ENCODE measurements at places on chromosomes 4 and X.
A peak's percentile ranks its signal among the peaks of the same experiment; 100 is the strongest.

- DNase-seq, result no peak
- no peaks in the 10 kb centered on the region for H3K36me3 ChIP-seq
- no peak overlapping the region for H3K4me3 ChIP-seq
- H3K27ac ChIP-seq, result no peak overlapping the region
- no peaks in the 10 kb centered on the region for H3K27me3 ChIP-seq
- no peaks in the 10 kb centered on the region for H3K4me1 ChIP-seq
Observed at GRCh38 chr4:75385106-75385505, 129.1 kb downstream of the RCHY1 start.

GRCh38 chr4:83012200-83012686, 1.6 kb upstream of the LIN54 start:
- peak; percentile 52 for DNase-seq
- H3K27me3 ChIP-seq, result no peaks in the 10 kb centered on the region
- peak overlapping the region; percentile 99 for H3K4me3 ChIP-seq

DNA sequence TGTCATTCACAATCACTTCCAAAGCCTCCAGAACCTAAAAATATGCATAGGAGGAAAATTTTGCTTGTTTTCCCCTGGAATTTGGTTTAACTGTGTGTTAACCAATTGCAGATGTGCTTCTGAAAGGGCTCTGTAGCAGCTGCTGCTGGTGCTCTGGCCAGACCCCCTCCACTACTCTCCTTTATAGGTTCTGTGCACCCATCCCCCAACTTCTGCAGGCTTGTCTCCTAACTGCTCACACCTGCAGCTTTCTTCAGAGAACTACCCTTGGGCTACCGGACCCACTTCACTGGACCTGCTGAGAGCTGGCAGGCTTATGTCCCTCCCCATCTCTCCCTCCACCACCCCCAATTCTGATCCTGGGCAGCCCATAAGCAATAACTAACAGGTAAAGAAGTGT, 662.1 kb upstream of the DIPK2B start:
- H3K36me3 ChIP-seq, result no peaks in the 10 kb centered on the region
- H3K27ac ChIP-seq, result no peak overlapping the region
- DNase-seq, result no peak
- no peak overlapping the region for H3K4me3 ChIP-seq

DNA sequence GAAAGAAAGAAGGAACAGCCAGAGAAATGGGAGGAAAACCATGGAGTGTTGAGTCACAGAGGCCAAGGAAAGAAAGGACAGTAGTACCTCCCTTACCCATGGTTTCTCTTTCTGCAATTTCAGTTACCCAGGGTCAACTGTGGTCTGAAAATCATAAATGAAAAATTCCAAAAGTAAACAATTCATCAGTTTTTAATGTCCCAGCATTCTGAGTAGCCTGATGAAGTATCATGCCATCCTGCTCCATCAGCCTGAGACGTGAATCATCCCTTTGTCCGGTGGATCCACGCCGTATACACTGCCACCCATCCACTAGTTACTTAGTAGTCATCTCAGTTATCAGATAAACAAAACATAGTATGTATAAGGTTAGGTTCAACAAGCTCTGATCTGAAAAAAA, 114.2 kb downstream of the COMMD8 start:
- DNase-seq, result no peak
- no peak overlapping the region for H3K27ac ChIP-seq
- H3K36me3 ChIP-seq, result no peaks in the 10 kb centered on the region
- no peaks in the 10 kb centered on the region for H3K4me1 ChIP-seq

DNA sequence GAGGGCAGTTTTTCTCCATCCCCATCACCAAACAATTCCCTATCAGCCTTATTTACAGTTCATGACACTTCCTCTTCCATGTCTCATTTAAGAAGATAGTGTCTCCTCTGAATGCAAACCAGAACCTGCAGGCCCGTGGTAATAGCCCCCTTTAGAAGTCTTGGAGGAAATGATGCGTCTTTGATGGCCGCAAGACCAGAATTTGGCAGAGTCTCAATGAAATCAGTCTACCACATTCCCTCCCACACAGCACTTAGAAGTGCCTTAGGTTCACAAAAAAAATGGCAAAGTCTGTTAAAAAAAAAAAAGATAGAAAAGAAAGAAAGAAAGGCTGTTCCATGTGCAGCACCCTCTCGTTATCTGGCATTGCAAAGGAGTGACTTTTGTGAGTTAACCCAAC, 2.1 kb upstream of the KDR start:
- no peak overlapping the region for H3K4me3 ChIP-seq
- H3K36me3 ChIP-seq, result no peaks in the 10 kb centered on the region
- H3K27me3 ChIP-seq, result peaks cover 44% of the 10 kb centered on the region
- H3K4me1 ChIP-seq, result peaks cover 6% of the 10 kb centered on the region
- no peak overlapping the region for H3K27ac ChIP-seq

DNA sequence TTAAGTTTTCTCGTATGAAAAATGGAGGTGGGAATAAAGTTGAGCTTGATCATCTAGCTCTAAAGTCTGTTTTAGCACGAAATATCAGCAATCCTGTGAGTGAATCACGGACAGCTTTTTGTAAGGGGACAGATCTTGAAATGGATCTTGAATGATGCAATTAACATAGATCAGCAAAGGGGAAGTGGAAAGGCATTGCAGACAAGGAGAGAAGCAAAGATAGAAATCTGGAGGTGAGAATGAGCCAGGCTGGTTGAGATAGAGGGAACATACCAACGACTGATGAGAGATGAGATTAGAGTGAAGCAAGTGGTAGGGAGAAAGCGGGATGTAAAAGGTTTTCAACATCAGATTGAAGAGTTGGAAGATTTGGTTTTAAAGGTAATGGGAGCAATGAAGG, 4.6 kb upstream of the DGKK start:
- H3K4me1 ChIP-seq, result peaks cover 2% of the 10 kb centered on the region
- no peaks in the 10 kb centered on the region for H3K36me3 ChIP-seq
- H3K4me3 ChIP-seq, result no peak overlapping the region
- H3K27me3 ChIP-seq, result peaks cover 28% of the 10 kb centered on the region
- H3K27ac ChIP-seq, result no peak overlapping the region
- DNase-seq, result no peak

- H3K27ac ChIP-seq, result no peak overlapping the region
- no peaks in the 10 kb centered on the region for H3K4me1 ChIP-seq
- H3K4me3 ChIP-seq, result no peak overlapping the region
- DNase-seq, result peak; percentile 31
- H3K36me3 ChIP-seq, result no peaks in the 10 kb centered on the region
- peaks cover 2% of the 10 kb centered on the region for H3K27me3 ChIP-seq
Observed at GRCh38 chr4:72302981-72303704, 265.9 kb downstream of the ADAMTS3 start.

DNA sequence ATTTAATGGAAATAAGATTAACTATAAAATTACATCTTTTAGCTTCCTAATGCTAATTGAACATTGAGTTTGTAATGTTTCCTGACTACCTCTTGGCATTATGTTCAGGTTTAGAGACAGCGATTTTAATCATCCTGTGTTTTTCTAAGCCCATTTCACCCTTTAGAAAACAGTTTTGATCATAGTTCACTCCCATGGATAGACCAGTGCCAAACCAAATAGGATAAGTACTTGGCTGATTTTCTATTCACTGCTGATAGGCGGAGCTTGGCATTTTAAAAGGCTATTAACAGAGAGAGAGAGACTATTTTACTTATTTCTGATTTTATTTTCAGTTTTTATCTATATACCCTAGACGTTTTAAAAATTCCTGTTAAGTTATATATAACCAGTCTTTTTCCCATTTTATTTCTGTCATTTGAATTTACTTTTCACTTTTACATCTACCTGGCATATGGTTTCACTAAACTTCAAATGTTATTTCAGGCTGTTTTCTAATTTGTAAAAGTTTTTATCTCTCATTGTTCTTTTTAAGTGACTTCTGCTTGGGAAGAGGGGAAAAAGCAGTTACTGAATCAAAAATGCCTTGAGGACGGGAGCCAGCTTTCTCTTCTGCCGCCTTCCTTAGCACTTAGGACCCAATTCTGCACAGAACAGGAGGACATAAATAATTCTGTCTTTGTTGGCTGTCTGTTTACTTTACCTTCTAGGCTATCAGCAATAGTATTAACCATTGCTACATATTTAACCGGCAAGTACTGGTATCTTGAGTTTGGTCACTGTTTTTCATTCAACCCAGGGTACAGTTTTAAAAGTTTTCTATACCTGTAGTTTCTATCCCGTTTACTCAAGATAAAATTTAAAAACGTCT, 46.4 kb downstream of the SGMS2 start:
- DNase-seq, result no peak
- no peak overlapping the region for H3K4me3 ChIP-seq
- no peak overlapping the region for H3K27ac ChIP-seq
- no peaks in the 10 kb centered on the region for H3K4me1 ChIP-seq
- peaks cover 7% of the 10 kb centered on the region for H3K27me3 ChIP-seq
- no peaks in the 10 kb centered on the region for H3K36me3 ChIP-seq

GRCh38 chr4:141074098-141074878, 59.0 kb downstream of the RNF150 start:
- H3K27me3 ChIP-seq, result peaks cover 2% of the 10 kb centered on the region
- no peak overlapping the region for H3K27ac ChIP-seq
- no peaks in the 10 kb centered on the region for H3K36me3 ChIP-seq
- H3K4me3 ChIP-seq, result no peak overlapping the region
- DNase-seq, result no peak

DNA sequence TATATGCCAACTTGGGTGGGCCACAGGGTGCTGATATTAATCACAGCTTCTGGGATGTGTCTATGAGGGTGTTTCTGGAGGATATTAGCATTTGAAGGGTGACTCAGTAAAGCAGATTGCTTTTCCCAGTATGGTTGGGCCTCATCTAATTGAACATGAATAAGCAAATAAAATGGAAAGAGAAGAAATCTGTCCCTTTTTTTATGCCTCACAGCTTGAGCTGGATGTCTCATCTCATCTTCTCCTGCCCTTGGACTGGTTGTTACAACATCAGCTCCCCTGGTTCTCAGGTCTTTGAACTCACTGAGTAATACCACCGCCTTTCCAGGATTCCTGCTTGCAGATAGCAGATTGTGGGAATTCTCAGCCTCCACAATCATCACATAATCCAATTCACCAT, 1149.2 kb downstream of the PCDH18 start:
- H3K27me3 ChIP-seq, result no peaks in the 10 kb centered on the region
- H3K36me3 ChIP-seq, result no peaks in the 10 kb centered on the region
- H3K4me3 ChIP-seq, result no peak overlapping the region
- no peak overlapping the region for H3K27ac ChIP-seq

DNA sequence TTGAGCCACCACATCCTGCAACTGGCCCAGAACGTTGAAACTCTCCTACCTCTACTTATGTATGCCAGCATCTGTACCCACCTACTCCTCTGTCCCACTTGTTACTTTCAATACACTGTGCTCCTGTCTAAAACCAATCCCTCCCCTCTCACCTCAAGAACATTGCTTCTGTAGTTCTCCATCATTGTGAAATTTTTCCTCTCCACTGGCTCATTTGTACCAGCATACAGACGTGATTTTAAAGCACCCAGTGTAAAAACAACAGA, 25.5 kb upstream of the USO1 start:
- no peak for DNase-seq
- H3K27me3 ChIP-seq, result no peaks in the 10 kb centered on the region
- H3K4me3 ChIP-seq, result peak overlapping the region; percentile 56
- peak overlapping the region; percentile 92 for H3K27ac ChIP-seq
- peaks cover 6% of the 10 kb centered on the region for H3K36me3 ChIP-seq

DNA sequence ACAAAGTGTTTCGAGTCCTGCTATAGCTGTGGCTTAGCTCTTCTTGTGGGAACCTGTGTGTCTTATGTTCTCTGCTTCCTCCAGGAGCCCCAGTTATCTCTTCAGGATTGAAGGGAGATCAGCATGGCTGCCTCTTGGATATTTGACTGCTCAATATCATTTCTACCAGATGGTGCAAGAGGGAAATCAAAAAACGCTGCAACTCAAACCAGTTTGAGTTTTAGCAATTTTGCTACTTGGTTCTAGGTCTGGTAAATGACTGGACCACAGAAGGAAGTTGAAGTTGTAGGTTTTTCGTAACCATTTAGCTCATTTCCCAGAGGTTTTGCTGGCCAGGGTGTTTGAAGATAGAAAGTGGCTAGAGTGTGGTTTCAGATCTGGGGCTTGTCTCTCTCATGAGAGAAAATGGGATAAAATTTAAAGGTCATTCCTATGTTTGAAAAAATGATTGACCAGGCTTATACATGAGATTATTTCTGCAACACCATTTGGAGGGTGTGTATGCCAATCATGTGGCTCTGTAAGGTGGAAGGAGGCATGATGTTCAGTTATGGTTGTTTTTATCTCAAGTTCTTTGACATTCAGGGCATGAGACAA, 210.4 kb downstream of the SPRY1 start:
- H3K36me3 ChIP-seq, result no peaks in the 10 kb centered on the region
- no peaks in the 10 kb centered on the region for H3K27me3 ChIP-seq
- H3K4me1 ChIP-seq, result peaks cover 29% of the 10 kb centered on the region
- peak overlapping the region; percentile 57 for H3K27ac ChIP-seq
- no peak overlapping the region for H3K4me3 ChIP-seq
- DNase-seq, result no peak

DNA sequence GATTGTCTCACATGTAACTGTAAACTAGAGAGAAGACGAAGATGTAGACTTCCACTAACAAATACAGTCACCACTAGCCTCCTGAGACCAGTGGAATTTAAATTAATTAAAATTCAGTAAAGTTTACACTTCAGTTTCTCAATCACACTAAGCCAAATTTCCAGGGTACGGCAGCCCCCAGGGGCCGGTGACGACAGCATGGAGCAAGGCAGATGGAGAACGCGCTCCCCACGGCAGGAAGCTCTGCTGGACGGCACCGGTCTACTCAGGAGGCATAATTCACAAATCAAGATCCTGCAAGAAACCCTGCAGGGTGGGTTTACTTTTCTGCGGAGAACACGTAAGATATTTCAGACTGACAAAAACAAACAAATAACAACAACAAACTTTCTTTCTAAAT, 80.7 kb downstream of the FAT1 start:
- H3K36me3 ChIP-seq, result no peaks in the 10 kb centered on the region
- no peak overlapping the region for H3K27ac ChIP-seq
- DNase-seq, result no peak
- H3K4me1 ChIP-seq, result no peaks in the 10 kb centered on the region
- no peaks in the 10 kb centered on the region for H3K27me3 ChIP-seq
- H3K4me3 ChIP-seq, result no peak overlapping the region
